Fibroblast of pulmonary artery (primary cell): ENCODE measurements at places on chromosomes 11 and 22.

DNA sequence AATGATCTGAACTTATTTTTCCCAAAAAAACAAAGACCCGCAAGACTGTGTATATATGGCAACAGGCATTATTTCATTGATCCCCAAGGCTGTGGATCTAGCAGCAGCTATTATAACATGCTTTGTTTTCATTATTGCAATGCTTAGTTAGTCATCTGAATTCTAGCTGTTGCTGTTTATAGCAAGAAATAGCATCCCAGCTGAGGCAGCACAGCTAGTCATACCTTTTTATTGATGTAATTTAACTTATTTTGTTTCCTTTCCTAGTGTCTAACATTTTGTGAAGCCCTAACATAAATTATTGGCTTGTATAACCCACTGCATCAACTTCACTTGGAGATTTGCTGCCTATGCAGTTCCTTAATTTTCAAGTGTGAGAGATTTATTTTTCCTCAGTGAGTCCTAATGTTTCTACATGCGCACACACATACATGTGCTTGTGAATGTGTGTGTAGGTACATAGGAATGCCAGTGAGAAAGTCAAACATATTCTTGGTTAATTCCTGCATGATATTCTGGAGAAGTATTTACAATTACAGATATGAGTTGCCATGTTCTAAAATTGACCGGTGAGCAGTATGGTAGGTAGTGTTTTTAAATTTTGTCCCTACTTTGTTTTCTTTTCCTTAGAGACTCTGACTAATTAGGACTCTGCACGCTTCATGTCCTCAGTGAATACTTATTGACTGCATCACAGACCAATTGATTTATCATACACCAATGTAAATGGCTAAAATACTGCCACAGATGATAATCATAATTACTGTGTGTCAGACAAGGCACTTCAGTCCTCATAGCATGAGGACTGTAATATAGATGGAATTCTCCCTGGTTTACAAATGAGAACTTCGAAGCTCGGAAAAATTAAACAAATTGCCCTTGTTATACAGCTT lies 119.3 kb downstream of the WNT11 start:
- peak; percentile 36 for DNase-seq

- peak; percentile 88 for DNase-seq
Measured at GRCh38 chr11:95849087-95849825, 59.0 kb downstream of the CEP57 start.

- DNase-seq = peak; percentile 36
Measured at GRCh38 chr11:77151804-77152509, 23.9 kb downstream of the MYO7A start.

GRCh38 chr22:24727218-24727851 lies 47.2 kb downstream of the PIWIL3 start:
- DNase-seq = peak; percentile 92

- peak; percentile 17 for DNase-seq
Measured at GRCh38 chr11:27161071-27161470, 120.5 kb downstream of the BBOX1 start.

- DNase-seq = no peak
Measured at GRCh38 chr11:69650081-69650831, 9.3 kb downstream of the CCND1 start.

GRCh38 chr11:638631-639331 lies 1.7 kb downstream of the DRD4 start:
- no peak for DNase-seq

DNA sequence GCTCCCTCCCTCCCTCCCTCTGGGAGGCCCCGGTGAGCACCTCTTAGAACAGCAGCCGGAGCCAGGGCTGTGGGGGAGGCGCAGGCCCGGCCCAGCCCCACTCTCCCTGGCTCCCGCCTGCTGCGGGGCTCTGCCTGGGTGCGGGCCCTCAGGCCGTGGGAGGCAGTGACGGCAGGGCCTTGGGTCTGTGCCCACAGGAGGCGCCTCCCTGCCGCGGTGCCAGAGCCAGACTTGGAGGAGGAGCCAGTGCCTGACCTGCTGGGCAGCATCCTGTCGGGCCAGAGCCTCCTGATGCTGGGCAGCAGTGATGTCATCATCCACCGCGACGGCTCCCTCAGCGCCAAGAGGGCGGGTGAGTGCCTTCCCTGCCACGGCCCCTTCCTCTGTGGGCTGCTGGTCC lies 9.5 kb downstream of the IRF7 start:
- peak; percentile 88 for DNase-seq

DNA sequence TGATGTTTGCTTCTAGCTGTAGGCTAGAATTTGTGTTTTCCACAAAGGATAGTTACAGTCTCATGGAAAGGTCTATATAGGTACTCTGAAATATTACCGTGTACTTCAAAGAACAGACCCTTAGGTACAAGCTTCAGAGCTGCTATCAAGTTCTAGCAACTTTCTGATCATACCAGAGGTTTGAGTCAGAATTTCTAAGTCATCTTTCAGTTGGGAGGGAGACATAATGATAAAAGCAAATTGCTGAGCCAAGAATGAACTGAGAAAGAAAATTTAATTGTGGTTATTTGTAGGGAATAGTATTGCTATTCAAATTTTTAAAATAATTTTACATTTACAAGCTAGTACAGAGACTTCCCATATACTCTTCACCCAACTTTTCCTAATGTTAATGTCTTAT lies 19.9 kb upstream of the ME3 start:
- peak; percentile 29 for DNase-seq

- peak; percentile 73 for DNase-seq
Measured at GRCh38 chr11:8699903-8700302, 17.3 kb downstream of the RPL27A start.

GRCh38 chr11:36196411-36196998 lies 92.7 kb downstream of the COMMD9 start:
- peak; percentile 64 for DNase-seq
